ENCODE measurements at places on chromosomes 12 and 14.

DNA sequence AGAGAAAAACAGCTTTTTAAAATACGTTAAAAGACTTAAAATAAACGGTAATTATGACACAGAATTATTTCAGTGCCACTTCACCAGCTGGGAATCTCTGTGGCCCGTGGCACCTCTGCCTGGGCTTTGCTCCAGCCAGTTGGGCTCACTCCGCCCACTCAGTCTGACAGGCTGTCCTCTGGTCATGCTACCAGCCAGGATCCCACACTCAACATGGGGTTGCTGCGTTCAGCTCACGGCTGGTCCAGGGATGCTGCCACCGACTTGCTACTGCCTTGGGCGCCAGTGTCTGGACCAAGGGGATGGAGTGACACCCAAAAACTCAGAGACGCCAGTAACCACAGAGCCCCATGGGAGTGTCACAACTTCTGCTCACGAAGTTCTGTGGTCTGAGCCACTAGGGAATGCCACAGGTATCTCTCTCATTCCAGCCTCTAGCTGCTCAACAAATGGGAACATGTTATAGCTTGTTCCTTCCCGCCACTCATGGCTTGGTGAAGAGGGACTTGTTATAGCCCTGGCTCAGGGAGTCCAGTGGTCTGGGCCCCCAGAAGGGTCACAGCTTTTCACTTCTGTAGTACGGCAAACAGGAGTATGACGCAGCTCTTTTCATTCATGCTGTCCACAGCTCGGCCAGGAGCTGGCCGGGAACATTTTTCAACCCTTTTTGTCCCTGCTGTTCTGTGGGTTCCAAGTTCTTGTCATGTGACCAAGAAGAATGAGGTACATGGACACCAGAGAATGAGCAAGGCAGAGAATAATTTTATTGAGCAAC lies 23.4 kb upstream of the ATXN7L3B start:
- no peak for DNase-seq

DNA sequence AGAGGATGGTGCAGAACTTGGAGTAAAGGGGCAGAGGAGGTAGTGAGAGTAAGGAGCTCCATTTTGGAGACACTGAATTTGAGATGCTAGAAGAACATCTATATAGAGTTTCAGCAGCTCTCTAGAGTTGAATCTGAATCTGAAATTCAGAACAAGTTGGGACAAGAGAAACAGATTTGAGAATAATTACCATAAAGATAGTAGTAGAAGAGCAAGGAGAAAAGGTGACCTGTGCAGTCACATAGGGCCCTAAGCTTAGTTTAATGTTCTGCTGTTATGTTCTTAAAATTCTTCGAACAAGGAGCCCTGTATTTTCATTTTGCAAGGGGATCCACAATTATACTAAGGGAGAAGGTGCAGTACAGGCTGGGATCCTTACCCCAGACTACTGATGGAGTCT lies 7.4 kb downstream of the REM2 start:
- DNase-seq: no peak

- DNase-seq: no peak
These were observed 43.3 kb downstream of the MMAB start for GRCh38 chr12:109529691-109530640.

DNA sequence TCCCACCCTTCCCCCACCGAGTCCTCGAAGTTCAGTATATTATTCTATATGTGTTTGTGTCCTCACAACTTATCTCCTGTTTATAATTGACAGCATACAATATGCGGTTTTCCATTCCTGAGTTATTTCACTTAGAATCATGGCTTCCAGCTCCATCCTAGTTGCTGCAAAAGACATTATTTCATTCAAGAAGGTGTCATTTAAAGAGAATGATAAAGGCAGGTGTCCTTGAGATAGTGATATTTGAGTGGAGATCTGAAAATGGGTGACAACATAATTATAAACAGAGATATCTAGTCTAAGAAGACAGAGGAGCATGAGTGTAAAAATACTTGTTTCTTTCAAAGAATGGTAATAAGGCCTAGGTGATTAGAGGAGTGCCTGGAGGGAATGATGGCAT lies 876.8 kb downstream of the SLC6A15 start:
- DNase-seq: no peak

GRCh38 chr12:114744691-114745090 lies 60.7 kb upstream of the TBX3 start:
- no peak for DNase-seq

- no peak for DNase-seq
These were observed 19.8 kb upstream of the DHRS7 start for GRCh38 chr14:60184905-60185555.

DNA sequence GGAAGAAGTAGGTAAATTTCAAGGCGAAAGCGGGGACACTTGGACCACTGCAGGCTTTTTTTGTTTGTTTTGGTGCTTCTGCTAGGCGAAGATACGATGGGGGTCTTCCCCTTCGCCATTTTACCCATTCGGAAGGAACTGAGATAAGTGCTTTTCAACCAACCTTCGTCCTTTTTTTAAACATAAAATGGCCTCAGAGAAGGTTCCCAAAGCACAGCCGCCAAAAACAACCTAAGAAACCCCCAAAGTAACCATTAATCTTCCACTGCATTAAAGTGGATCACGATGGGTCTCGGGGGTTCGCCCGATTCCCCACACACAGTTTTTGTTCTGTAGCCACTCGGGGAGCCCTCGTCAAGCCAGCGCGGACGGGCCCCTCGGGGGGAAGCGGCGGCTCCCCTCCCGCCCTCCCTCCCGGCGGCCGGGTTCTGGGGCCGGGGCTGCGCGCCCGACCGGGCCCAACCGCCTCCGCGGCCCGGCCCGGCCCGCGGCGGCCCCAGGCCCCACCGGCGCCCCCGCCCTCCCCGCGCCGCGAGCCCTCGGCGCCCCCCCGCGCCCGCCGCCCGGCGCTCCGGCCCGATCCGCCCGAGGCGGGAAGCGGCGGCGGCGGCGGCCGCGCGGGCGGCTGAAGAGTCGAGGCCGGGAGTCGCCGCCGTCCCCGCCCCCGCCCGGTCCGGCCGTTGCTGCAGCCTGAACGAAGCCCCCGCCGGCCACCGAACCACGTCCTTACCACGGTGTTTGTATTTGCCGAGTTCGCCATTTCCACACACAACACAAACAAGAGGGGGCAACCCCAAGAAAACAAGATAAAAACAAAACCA lies 790 bp downstream of the GTF2A1 start:
- DNase-seq: peak; percentile 27

GRCh38 chr12:107386569-107386968 lies 293.2 kb upstream of the CRY1 start:
- no peak for DNase-seq

GRCh38 chr12:85423947-85424346 lies 143.9 kb downstream of the ALX1 start:
- DNase-seq: no peak

All from CD4-positive, alpha-beta T cell (primary cell).